ENCODE measurements at places on chromosomes 12 and 14. TPM values are rescaled to one million over a fixed set of nuclear protein-coding genes. Genes with fewer than 3 reads are reported as not detected.

The KCTD10 gene
- total RNA-seq: 27.2 TPM

The GPR162 gene
- total RNA-seq: not detected

DNA sequence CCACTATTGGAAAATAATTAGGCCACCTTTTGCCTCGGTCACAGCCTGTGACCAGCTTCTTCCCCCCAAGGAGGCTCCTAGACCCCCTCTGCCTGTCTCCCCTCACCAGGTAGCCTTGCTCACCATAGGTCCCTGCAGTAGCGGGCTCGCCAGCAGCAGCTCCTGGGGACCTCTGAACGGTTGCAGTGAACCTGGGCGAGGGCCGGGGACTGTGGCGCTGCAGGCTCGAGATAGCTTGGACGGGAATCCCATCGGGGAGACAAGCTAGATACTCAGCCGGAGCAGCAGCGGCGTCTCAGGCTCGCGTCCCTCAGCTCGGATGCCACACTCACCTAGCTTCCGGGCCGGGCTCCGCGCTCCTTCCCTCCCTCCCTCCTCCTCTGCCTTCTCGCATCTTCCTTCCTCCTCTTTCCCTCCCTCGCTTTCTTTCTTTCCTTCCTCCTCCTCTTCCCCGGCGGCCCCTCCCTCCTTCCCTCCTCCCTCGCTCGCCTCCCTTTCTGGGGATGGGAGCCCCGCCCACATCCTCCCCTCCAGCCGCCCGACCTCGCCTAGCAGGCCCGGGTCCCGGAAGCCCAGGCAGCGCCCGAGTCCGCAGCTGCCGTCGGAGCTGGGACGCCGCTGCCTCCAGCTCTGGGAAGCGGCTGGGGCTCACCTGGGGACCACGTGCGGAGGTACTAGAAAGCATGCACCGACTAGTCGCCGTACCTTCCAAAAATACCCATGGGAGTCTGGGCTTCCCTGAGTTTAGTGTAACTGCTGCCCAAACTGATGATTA is at the start of gene BMP4:
TSS of gene BMP4 (minus strand) at position 399 of the 775 bp plus-strand sequence. CDS start 4,603 bp downstream, outside the sequence.
- no peak for DNase-seq

DNA sequence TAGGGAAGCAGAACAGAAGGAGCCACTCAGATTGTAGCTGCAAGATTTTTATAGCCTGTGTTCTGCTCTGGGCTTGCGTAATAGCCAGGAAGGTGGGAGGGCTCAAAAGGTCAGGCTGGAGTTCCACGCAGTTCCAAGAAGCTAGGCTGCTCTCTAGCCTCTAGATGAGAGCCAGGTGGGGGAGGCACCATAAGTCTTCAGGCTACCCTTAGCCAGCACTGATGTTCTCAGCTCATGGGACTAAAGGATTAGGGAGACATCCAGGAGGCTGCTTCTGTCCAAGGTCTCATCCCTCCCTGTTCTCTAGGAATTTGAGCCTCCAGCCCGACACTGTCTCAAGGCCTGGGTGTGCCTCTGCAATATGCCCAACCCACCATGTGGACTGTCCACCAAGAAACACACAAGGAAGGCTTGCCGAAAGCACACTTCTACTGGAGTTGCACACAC is 1.7 kb downstream of the LMBR1L start:
- DNase-seq: no peak

The RNF212B gene
- not detected for total RNA-seq

The GRIP1 gene
- 1.9 TPM for total RNA-seq

The TAS2R8 gene
- total RNA-seq: not detected

DNA sequence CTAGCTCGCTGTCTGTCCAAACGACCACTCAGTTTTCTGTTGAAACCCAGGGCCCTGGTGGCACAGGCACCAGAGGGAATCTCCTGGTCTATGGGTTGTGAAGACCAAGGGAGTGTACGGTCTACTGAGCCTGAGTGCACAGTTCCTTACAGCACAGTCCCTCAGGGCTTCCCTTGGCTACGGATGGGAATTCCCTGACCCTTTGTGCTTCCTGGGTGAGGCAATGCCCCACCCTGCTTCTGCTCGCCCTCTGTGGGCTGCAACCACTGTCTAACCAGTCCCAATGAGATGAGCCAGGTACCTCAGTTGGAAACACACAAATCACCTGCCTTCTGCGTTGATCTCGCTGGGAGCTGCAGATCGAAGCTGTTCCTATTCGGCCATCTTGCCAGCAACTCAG is 22.6 kb downstream of the GPHN start:
- no peak for DNase-seq

DNA sequence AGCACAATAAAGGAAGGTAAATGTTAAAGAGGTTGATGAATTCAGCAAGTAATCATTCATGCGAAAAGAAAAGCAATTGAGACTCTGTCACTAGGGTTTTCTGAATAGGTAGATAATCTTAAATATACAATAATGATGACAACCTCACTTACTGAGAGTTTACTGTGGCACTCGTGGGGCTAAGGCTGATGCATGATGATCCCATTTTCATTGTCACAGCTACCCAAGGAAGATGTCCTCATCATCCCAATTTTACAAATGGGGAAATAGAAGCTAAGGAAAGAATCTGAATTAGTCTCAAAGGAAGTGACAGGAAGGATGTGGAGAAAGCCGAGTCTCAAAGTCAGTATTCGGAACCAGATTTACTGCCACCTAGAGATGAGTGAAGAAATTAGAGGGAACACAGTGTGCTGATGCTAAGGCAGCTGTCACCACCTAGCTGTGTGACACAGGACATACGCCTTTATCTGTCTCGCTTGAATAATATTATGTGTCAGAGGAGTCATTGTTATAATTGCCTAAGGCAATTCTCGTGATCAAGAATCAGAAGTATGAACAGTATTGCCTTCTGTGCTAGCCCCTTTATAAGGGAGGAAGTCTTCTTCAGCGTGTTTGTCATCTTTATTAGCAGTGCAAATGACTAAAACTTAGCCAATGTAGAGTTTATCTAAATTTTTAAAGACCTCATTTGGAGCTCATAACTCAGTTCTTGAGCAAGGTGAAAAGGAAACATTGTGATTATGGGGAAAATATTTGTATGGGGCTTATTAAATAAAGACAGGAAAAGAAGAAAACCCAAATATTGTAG is 63.2 kb downstream of the ERGIC2 start:
- DNase-seq: peak; percentile 69

The ACVR1B gene
- 3.5 TPM for total RNA-seq

- DNase-seq: no peak
These were observed 17.7 kb upstream of the SFSWAP start for GRCh38 chr12:131693149-131693548.

DNA sequence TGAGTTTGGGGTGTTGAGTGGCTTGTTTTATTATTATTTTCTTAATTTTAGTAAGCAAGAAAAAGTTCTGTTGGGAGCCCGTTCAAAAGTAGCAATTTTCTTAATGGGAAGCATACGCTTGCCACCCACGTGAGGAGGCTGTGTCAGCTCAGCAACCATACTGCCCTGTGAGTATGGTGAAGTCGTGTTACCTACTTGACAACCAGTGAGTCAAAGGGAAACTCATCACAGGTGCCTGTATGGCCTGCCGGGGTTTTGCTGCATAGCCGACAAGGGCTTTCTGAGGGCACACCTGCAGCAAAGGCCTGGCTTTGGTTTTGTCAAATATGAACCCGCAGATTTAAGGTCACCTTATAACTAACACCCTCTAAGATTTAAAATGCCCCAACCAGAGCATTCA is 31.1 kb downstream of the PITPNM2 start:
- DNase-seq: peak; percentile 68

DNA sequence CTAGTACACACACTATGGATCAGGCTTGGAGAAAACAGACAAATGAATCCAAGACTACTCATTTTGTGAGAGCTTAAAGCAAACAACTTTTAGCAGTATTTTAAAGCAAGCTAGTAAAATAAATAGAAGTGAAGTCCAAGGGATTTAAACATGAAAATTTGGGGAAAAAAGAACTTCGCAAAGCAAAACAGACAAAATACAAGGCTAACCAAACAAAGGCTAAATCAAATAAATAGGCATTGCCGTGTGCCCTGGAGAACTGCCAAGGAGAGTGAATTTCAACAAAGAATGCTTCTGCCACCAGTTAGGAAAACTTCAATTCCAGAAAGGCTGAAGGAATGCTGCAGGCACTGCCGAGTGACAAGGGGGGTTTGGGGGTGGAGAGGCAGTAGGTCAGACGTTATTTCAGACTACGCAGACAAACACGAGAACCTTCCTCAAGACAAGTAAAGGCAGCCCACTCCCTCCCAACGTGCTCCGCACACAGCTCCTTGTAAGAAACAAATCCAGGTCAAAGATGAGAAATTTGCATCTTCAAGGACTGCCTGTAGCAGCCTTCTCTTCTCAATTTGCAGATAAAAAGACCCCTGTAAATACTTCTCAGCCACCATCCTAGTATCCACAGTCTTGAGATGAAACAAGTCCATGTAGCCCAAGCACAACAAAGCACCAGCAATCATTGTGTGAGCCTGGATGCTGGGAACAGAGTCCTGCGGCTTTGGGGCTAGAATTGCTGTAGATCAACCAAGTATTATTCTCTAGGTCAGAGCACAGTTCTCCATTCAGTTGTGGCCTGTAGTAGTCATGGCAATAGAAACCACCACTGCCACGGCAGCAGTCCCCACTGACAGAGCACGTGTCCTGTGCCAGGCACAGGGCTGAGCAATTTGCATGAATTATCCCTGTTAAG is 43.3 kb downstream of the EFCAB11 start:
- no peak for DNase-seq

DNA sequence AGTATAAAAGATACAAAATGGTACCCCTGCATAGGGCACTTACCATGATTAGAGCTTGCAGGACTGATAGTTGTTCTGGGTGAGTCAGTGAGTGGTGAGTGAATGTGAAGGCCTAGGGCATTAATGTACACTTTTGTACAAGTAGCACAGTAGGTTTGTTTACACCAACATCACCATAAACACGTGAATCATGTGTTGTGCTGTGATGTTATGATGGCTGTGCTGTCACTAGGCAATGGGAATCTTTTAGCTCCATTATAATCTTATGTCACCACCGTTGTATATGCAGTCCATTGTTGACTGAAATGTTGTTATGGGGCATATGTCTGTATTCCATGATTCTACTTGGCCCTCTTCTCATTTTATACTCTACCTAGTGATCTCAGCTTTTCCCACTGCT is 11.8 kb downstream of the NUBPL start:
- no peak for DNase-seq

The FERMT2 gene
- total RNA-seq: 0.41 TPM

The STK38L gene
- total RNA-seq: 29.4 TPM

GRCh38 chr14:65096323-65097089 is 5.8 kb downstream of the MAX start:
- DNase-seq: no peak

DNA sequence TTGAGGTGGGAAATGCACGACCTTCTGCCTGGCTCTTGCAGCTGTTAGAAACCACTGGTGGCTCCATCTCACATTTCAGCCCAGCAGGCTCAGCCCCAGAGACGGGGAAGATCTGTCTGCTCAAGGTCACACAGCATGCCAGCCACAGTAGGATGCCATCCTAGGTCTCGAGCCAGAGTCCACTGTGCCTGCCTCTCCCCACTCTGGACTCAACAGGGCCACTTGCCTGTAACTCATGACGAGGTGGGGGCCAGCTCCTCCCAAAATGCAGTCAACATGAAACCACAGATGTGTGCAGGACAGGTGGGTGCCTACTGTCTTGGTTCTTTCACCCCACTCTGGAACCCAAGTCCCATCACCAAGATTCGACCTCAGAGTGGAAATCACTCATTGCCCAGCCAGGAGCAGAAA is 23.2 kb downstream of the BCL11B start:
- DNase-seq: peak; percentile 74

DNA sequence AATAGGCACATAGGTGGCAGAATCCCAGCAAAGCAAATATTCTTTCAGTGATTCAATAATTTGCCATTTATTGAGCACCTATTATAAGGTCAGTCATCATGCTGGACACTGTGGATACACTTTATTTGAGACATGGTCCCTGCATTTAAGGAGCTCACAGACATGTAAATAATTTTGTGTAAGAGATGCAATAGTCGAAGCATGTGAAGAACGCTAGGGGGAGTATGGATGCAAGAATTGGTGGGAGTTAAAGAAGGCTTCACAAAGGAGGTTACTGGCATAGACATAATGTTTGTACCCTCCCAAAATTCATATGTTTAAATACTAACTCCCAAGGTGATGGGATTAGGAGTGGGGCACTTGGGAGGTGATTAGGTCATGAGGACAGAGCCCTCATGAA is 260.6 kb upstream of the GARIN6 start:
- no peak for DNase-seq

The GPRC5D gene
- total RNA-seq: not detected

The KCNC2 gene
- not detected for total RNA-seq

DNA sequence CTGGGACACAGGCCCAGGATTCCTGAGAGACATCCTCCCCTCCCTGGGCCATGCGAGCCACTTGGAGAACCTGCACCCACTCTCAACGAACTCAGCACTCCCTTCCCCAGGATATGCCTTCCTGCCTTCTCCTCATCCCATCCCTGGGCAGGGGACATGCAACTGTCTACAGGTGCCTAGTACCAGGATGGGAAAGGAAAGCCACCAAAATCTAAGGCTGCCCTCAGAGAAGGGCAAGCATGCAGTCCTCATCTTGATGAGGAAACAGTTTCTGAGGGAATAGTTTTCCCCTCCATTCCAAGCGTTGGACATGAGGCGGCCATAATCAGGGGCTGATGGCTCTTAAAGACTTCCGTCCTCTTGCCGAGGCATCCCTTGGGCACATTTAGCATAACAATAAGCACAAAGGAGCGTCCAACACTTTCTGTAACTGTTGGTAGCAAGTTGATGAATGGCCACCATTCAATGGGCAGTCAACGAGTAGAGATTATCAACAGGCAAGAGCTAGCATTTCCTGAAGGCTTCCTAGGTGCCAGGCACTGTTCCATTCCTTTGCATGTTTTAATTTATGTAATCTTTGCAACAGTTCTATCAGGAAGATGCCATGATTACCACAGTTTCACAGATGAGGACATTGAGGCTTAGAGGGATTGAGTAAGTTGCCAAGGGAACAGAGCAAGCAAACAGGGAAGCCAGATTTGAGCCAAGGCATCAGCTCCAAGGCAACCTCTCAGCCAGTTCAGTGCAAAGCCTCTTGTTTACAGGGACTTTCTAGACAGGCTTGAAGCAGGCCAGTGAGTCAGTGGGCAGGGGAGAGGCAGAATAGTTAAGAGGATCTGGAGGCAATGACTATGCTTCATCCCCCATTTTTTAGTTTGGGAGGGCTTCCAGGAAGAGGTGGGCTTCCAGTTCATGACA is 105.1 kb downstream of the SINHCAF start:
- no peak for DNase-seq

DNA sequence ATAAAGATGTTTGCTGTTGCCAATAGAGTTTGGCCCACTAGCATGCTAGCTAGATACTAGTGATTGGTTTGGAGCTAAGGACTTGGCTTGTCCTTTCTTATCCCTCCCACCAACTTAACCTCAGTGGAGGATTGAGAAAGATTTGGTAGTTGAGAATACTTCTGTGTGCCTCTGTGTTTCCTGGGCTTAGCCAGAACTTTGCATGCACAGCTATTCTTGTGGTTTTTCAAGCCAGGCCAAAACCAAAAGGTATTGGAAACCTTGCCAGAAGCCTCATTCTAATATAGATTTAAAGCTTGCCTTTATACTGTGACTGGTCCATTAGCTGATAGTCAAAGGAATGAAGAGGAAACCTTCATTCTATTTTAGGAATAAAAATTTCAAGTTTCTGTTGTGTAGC is 188.5 kb downstream of the CCDC91 start:
- no peak for DNase-seq
